ENCODE measurements at places on chromosomes 5 and 9. TPM values are rescaled to one million over a fixed set of nuclear protein-coding genes. Genes with fewer than 3 reads are reported as not detected.

Gene KIF27
- total RNA-seq = 3.4 TPM

Gene TAF11L12
- total RNA-seq = not detected

Gene PDE8B
- 1.0 TPM for total RNA-seq

Gene SOX30
- 0.19 TPM for total RNA-seq

Gene F12
- total RNA-seq = not detected
